NCI-H146 (cell line): ENCODE measurements at places on chromosomes 6 and 20.

DNA sequence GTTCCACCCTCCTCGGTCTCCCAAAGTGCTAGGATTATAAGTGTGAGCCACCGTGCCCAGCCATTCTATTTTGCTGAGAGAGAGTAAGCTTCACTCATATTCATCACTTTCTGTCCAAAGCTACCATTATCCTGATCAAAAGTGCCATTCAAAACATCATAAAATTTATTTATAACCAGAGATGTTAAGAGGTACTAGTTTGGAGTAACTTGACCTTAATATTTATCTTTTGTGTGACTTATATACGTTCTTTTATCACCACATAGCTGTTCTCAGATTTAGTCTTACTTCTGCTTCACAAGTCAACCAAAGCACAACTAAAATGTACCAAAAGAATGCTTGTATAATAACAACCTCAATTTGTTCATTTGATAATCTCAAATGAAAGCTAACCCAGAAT lies 18.1 kb downstream of the AKIRIN2 start:
- no peak for DNase-seq

DNA sequence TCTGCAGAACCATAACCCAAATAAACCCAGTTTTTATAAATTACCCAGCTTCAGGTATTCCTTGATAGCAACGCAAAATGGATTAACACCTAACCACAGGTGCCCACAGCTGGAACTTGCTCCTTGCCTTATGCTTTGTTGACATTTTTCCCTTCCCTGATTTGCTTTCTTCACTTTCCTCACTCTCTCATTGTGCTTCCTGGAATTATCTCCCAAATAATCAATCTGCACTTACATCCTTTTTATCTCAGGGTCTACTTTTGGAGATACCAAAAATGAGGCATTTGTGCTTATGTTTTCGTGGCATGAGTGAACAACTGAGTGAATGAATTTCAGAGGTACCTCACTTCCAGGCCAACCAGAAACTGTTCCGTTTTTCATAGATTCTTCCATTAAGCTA lies 374.3 kb downstream of the DOK5 start:
- no peak for DNase-seq

- DNase-seq = no peak
Observed at GRCh38 chr6:71745525-71745924, 140.8 kb upstream of the RIMS1 start.

DNA sequence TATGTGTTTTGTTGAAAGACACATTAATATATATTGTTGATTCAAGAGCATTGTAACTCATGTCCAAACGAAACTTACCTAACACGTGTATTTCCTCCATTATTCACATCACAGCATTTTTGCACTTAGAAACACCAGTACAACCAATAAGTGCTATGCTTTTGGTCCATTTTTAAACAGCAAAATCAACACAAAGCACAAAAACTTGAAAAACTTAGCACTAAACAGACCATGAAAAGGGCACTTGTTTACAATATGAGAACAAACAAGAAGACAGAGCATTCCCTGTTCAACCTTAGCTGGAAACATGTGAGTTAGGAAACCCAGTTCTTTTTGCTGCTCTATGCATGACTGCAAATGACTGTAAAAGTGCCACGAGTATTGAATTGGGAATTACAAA lies 9.6 kb downstream of the GLYATL3 start:
- DNase-seq = no peak

DNA sequence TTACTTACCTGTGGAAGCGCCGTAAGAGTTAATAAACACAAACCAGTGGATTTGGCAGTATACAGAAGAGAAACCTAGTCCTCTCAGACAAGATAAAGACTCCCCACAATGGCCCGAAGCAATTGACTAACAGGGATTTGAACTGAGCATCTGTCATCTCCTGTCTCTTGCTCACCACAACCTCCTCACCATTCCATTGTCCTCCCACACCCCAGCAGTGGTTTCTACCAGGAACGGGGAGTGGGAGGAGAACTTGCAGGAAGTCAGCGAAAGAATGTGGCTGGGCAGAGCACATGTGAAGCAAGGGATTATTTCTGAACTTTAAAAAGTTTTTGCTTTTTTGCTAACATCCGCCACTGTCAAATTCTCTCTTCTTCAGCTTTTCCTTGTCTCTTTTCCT lies 24.6 kb upstream of the TAAR1 start:
- DNase-seq = no peak

DNA sequence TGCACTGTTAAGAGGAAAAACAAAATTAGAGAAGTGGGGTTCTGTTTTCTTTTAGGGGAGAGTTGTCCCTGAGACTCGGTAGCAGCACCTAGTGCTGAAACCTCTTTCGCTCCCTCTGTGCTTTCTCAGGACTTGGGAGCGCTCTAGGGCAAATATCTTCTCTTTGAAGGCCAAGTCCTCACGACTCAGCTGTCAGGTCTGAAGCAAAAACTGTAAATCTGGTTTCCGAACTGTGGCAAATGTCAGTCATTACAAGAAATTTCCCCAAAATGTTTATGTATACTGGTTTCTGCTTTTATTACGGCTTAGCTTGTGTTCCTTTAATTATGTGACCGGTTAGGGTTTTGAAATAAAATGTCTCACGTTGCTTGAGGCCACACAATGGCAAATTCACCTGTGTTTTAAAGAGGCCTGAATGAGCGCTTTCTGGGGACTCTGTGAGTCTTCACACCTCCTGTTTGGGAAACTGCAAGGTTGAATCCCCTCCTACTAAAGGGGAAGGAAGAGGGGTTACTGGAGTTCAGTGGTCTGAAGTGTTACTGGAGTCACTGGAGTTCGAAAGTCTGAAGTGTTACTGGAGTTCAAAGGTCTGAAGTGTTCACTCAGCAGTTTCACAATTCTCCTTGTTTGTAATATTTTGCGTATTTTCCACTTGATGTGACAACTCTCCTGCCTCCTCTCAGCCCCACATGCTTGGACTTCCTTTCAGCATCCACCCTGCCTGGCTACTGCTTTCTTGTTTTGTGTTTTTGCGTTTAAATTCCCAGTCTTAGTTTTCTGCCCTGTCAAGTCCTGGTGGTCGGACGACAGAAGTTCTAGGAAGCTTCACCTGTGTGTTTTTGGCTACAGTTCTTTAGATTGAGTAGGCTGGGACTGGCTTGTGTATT lies 1.6 kb downstream of the SMPDL3A start:
- peak; percentile 47 for DNase-seq

DNA sequence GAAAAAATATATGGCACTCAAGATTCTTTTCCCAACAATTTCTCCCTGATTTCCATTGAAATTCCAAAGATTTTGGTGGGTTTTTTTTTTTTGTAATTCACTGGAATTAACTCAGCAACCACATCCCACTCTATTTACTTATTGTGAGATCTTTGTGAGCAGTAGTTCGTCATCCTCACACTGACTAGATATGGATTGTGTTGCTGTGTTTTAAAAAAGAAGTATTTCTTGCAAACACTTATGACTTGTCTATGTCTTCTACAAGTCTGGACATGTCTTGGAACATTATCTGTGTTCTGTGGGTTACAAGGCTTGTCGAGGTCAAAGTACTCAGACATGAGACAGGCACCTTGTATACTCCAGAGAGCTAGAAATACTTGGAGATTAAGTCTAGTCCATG lies 7.3 kb upstream of the TENT5A start:
- DNase-seq = no peak

- no peak for DNase-seq
Observed at GRCh38 chr6:89921691-89922090, 27.4 kb downstream of the GJA10 start.

DNA sequence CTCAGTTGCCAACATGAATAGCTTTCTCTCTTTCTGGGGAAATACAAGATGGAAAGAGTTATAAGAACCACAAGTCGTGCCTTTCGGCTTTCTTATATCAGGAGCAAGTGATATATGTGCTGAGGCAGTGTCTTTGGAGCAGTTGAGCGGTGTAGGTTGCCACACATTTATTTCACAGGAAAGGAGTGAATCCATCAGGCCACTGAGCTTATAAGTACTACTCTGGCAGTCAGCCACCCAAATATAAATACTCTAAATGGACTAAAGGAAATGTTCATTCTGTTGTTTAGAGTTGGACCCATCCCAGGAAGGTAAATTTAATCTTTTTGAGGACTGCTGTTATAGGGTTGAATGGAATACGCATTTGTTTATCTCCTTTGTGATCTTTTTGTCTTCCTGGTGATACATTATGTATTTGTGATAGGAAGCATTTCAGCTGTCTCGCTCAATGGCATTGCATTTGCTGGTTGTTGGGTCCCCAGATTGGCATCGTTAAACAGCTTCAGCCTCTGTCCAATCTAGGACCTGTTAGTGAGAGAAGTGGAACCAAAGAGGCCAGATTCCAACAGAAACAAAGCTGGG lies 139.7 kb downstream of the SOBP start:
- DNase-seq = peak; percentile 16

GRCh38 chr6:104118274-104118673 lies 741.4 kb downstream of the HACE1 start:
- no peak for DNase-seq

GRCh38 chr20:17276101-17276500 lies 49.3 kb downstream of the PCSK2 start:
- DNase-seq = no peak

DNA sequence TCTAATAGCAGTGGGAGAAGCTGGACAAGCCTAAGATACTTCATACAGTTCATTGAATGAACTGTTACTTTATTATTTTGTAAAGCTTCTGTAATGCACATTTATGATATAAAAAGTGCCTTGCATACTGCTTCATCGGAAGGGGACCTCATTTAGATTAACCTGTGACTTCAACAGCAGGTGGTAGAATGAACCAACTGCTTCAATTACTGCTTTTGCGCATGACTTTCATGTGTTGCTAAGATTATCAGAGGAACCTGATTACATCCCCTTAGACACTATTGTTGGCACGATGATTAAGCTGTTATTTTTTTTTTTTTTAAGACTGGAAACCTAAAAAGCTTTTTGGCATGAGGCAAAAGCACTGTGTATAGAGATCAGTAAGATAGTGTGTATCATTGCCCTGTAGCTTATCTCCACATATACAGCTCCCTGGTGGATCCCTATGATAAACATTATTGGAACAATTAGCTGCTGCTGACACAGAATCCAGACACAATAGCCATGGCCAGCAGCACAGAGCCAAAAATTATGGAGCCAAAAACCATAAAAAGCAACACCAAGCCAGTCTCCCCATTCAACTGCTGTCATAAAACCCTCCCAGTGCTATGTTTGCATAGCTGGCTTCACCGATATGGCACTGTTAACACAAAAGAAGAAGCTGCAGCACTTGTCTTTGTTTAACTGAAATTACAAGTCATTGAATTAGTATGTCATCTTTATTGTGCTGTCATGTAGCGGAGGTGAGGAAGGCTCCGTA lies 731.6 kb upstream of the MMS22L start:
- peak; percentile 98 for DNase-seq

- no peak for DNase-seq
Observed at GRCh38 chr20:17679941-17680835, 1.9 kb downstream of the RRBP1 start.

- DNase-seq = no peak
Observed at GRCh38 chr6:16474772-16475493, 236.5 kb downstream of the GMPR start.

DNA sequence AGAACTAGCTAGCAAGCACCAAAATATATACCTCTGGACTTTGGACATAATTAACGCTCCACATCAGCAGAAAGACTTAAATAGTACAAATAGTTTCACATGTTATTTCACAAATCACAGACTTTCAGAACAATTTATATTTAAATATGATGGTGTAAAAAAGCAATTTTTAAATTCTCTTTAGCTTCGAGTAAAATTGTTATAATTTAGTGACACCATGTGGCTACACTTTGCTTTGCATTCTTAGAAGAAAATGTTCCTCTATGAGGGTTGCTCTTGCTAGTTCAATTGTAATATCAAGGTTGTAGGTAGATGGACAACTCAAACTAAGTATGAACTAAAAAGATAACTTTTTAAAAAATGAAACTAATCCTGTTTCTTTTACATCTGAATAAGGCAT lies 69.0 kb downstream of the BTBD9 start:
- DNase-seq = no peak

DNA sequence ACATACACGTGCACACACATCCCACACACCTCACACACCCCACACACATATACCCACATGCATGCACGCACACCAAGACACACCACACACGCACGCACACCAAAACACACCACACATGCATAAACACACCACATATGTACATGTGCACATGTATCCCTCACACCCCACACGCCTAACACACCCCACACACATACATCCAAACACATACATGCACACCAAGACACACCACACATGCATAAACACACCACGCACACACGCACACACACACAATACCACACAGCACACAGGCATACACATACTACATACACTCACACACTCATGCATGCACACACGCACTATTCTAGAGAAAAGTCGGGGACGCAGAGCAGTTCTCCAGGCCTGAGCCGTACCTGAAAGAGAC lies 671.5 kb downstream of the PRKN start:
- no peak for DNase-seq

- no peak for DNase-seq
Observed at GRCh38 chr6:145699462-145699861, 35.9 kb downstream of the EPM2A start.

GRCh38 chr20:43982886-43983285 lies 68.2 kb downstream of the TOX2 start:
- DNase-seq = no peak

DNA sequence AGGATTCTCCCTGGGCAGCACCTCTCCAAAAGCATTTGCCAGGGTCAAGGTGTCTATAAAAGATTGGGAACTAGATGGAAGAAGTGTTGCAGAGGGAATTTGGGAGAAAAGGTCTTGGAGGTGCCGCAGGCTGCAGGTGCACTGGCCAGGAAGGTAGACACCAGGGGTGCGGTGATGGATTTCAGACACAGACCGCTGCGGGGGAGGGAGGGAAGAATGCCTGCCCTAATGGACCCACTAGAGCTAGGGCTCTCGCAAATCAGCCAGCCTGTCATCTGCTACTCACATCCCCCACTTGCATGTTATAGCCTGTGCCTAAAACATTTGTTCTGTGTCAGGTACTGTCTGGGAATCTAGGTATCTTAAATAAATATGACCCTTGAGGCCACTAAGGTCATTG lies 193.6 kb upstream of the SLC24A3 start:
- no peak for DNase-seq

GRCh38 chr20:49261173-49261572 lies 16.7 kb downstream of the ZNFX1 start:
- DNase-seq = no peak

DNA sequence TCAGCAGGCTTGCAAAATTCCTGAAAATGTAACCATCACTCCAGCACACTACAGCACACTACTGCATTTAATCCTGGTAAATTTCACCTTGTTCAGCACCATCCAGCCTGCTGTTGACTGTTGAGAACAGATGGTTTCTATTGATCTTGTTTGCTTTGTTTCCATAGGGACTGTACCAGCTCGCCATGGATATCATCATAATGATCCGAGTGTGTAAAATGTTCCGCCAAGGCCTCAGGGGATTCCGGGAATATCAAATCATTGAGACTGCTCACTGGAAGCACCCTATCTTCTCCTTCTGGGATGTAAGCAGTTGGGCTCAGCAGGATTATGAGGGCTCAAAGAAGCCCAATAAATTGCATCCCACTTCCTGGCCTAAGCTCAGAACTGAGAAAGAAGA lies 4.1 kb downstream of the CNBD2 start:
- DNase-seq = peak; percentile 78

DNA sequence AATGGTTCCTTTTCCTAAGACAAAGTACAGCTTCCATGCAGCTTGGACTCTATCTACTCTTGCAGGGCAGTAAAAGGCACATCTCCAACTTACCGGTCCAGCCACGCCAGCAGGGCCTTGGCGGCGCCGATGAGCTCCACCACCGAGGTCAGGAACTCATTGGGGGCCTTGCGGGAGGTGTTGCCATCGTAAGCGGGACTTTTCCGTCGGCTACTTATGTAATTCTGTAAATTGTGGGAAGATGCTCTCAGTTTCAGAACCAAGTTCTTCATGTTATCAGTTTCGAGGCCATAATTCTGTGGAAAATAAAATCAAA lies 68.5 kb downstream of the CNKSR3 start:
- DNase-seq = no peak
